ENCODE measurements at places on chromosomes 16 and 17. TPM values are rescaled to one million over a fixed set of nuclear protein-coding genes. Genes with fewer than 3 reads are reported as not detected.

Gene CHST4
- 0.22 TPM for total RNA-seq

Gene NPIPA7
- 27.4 TPM for total RNA-seq

Gene TCAP
- total RNA-seq = 1.9 TPM

Gene KRTAP16-1
- not detected for total RNA-seq

Gene SLFN14
- not detected for total RNA-seq

Gene TEFM
- 20.7 TPM for total RNA-seq

Gene HSBP1
- 126 TPM for total RNA-seq

Gene IL17C
- not detected for total RNA-seq

Gene KRT40
- not detected for total RNA-seq

Gene CHMP6
- 23.1 TPM for total RNA-seq

Gene TLCD3A
- total RNA-seq = 27.4 TPM

Gene IRX6
- total RNA-seq = not detected

Gene RNF157
- total RNA-seq = not detected

Gene OXLD1
- total RNA-seq = 122 TPM

Gene C17orf58
- 52.9 TPM for total RNA-seq
